A549 treated with CpdA at 1 μM for 4 hours (cell line): ENCODE measurements at places on chromosomes 12 and 14. TPM values are rescaled to one million over a fixed set of nuclear protein-coding genes. Genes with fewer than 3 reads are reported as not detected.

Gene IGF1
- total RNA-seq, result not detected in 5 replicates

Gene TRIM9
- 7.0 to 10.9 TPM (median 9.0 TPM) in 5 replicates for total RNA-seq

Gene TMEM121
- total RNA-seq, result 3.2 to 9.7 TPM (median 9.0 TPM) in 5 replicates

Gene FGF6
- total RNA-seq, result not detected in 5 replicates

Gene FAM186B
- total RNA-seq, result 0.08 to 0.15 TPM (median 0.11 TPM) in 5 replicates
